ENCODE measurements at places on chromosomes 2 and 18.

DNA sequence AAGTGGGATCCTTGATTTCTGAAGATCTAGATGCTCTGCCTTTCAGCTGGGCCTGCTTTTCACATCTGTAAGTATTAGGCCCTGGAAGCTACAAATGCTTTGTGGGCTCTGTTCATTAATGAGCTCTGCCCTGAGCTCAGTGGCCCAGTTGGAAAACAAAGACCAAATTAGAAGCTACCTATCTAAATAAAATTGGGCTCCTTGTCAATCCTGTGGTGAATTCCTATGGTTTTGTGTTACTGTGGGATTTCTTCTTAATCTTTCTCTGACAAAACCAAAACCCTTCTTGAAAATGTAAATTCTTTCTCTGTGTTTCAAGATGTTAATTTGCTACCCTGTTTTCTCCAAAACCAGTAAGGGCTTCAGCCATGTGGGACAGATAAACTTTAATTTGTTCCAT lies 219.0 kb upstream of the HS6ST1 start:
- DNase-seq: no peak

DNA sequence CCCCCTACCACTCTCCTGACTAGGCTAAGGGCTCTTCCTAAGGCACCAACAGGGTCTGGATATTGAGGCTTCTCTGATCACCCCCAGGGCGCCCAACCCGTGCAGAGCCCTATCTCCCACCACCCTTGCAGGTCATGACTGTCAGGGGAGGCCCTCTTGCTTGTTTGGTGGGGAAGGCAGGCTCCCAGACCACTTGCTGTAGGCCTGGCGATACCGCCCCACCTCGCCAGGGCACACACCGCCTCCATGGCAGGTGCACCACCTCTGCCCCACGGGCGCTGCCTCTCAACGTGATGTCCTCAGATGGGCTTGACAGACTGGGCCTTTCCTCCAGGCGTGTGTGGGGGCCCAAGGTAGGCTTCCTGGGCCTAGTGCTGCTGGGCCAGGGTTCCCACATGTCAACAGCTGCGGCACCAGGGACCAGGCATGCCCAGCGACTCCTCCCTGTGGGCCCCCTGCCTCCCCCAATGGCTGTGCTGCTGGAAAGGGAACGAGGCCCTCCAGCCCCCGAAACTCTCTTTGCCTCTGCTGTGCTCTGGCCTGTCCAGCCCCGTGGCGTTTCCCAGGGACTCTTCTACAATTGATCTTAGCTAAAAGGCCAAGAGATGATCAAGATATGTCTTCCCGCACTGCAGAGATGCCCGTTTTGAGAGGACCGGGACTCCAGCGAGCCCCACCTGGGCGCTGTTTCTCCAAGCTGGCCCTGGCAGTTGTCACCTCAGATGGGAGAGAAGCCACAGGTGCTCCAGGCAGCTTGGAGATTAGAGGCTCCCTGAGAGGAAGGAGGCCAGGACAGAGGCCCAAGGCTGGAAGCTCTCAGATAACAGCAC lies 7.5 kb downstream of the NPPC start:
- no peak for DNase-seq

- no peak for DNase-seq
Observed at GRCh38 chr2:3108710-3109702, 268.6 kb downstream of the EIPR1 start.

DNA sequence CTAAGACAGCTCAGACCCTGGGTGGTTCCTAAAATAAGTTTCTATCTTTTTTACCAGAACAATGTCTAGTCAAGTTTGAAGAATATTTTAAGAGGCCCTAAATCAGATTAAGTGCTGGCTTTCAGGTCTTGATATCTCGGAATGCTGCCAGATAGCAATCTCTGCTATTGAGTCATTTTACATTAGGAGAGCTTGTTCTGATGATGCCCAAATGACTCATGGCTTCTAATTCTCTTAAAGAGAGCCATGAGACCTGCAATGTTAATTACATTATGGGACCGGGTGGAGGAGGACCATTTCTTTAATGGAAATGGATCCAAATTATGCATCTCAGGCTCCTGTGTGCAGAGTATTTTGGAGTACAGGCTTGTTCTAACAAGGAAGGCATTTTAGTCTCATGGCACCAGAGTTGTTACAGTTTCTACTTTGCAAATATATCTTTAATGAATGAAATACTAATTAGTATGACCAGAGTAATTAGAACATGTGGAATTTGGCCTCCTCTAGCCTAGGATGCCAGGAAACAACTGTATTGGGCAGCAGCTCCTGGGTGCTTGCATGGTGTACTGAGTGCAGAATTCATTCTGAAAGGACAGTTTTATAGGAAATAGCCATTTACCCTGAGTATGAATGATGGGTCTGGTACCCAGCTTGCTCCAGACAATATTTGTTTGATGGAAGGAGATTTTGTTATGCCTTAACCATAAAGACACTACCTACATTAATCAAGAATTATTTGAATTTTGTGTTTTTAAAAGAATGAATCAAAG lies 94.0 kb upstream of the SULT1C3 start:
- DNase-seq: no peak
